ENCODE measurements at places on chromosomes 16 and 17. TPM values are rescaled to one million over a fixed set of nuclear protein-coding genes. Genes with fewer than 3 reads are reported as not detected.

Gene AURKB
- total RNA-seq = 4.5 TPM

Gene FOXC2
- total RNA-seq = 0.46 TPM

Gene HES7
- not detected for total RNA-seq

Gene ITGA3
- 457 TPM for total RNA-seq

Gene STAT5A
- total RNA-seq = 33.7 TPM

Gene HIC1
- total RNA-seq = 25.5 TPM

Gene FBXO39
- 3.1 TPM for total RNA-seq

Gene MYO15A
- 6.3 TPM for total RNA-seq

Measured in upper lobe of left lung (tissue), 6 donors.